ENCODE measurements at places on chromosomes 3 and 15. TPM values are rescaled to one million over a fixed set of nuclear protein-coding genes. Genes with fewer than 3 reads are reported as not detected.

DNA sequence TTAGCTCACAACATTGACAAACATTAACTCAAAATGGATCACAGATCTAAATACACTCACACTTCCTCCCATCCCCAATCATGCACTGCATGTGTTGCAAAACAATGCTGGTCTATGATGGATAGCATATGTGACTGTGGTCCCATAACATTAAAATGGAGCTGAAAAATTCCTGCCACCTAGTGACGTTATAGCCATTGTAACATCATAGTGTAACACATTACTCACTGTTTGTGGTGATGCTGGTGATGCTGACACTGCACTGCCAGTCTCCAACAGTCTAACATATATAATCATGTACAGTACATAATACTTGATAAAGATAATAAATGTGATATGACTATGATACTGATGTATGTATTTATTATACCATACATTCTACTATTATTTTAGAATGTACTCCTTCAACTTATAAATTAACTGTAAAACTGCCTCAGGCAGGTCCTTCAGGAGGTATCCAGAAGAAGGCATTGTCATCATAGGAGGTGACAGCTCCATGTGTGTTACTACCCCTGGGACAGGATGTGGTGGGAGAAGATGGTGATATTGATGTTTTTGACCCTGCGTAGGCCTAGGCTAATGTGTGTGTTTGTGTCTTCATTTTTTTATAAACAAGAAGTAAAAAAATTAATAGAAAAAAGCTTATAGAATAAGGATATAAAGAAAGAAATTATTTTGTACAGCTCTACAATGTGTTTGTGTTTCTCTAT, 41.3 kb downstream of the TXNRD3 start:
- DNase-seq, result peak; percentile 1

- no peak for DNase-seq
These were observed 783.6 kb downstream of the PDCD6IP start for GRCh38 chr3:34582055-34582454.

Gene DIPK2A
- 48.0 TPM for total RNA-seq

DNA sequence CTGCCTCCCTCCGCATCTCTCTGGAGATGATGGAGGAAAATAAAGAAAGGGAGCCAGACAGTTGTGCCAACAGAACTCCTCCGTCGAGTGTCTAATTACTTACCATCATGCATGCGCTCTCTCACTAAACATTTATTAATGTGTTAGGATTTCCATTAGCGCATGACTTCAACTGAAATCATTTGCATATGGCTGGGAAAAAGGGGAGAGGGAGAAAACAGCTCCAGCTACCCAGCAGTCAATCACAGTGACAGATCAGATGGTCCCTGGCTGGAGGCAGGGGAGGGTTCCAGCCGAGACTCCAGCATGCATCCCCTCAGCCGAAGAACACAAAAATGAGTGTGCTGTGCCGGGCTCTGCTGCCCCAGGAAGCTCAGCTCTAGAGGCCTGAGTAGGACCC, 6.8 kb upstream of the RHO start:
- no peak for DNase-seq

DNA sequence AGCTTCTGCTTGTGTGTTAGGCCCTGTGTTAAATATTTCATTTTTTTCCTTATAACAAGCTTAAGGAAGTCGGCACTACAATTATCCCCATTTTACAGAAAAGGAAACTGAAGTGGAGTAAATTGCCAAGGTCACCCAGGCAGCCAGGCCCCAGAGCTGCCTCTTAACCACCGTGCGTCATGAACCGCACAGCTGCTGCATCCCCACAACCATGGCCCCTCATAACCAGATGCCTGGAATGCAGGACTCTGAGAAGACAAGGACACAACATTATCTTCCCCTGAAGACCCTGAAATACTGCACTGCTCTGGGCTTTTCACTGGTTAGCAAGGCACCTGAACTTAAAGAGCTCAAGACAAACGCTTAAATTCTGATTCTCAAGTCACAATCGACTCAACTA, 14.6 kb downstream of the LRIG1 start:
- DNase-seq, result peak; percentile 63

Gene CYP1A2
- total RNA-seq, result not detected

DNA sequence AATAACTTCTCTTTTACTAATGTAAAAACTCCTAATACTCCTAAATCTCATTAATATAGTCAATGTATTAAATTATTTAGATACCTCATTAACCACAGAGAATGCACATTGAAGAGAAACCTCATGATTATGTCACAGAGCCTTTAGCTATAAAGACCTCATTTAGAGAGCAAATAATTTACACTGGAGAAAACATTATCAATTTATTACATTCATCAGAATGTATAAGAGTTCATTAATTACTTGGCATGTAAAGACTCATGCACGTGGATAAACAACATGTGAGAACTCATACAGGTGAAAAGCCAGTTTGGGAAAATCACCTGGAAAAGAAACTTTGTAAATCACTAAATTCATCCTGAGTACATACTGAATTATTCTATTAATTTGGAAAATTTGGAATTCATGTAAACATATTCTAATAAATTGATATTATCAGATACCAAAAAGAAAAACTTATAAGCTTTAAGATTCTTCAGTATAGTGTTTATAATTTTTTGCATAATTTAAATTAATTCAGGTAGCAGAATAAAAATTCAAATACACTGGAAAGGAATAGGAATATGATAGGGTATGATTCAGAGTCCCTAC, 22.9 kb upstream of the WNT7A start:
- no peak for DNase-seq

GRCh38 chr15:101349047-101349951, 54.3 kb upstream of the SNRPA1 start:
- no peak for DNase-seq

DNA sequence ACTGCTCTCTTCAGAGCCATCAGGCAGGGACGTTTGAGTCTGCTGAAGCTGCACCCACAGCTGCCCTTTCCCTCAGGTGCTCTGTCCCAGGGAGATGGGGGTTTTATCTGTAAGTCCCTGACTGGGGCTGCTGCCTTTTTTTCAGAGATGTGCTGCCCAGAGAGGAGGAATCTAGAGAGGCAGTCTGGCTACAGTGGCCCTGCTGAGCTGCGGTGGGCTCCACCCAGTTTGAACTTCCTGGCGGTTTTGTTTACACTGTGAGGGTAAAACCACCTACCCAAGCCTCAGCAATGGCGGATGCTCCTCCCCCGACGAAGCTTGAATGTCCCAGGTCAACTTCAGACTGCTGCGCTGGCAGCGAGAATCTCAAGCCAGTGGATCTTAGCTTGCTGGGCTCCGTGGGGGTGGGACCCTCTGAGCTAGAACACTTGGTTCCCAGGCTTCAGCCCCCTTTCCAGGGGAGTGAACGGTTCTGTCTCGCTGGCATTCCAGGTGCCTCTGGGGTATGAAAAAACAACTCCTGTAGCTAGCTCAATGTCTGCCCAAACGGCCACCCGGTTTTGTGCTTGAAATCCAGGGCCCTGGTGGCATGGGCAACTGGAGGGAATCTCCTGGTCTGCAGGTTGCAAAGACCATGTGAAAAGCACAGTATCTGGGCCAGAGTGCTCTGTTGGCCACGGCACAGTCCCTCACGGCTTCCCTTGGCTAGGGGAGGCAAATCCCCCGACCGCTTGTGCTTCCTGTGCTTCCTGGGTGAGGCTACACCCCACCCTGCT, 21.1 kb upstream of the ST6GAL1 start:
- DNase-seq, result no peak

GRCh38 chr3:104992676-104993075, 374.0 kb upstream of the ALCAM start:
- no peak for DNase-seq

Gene TRIM42
- not detected for total RNA-seq

Gene GALNT15
- 5.5 TPM for total RNA-seq

- DNase-seq, result peak; percentile 59
These were observed 95.0 kb upstream of the LIMD1 start for GRCh38 chr3:45499529-45499928.

Gene GOLGA6L10
- total RNA-seq, result 4.1 TPM

Gene RBM15B
- 19.0 TPM for total RNA-seq

DNA sequence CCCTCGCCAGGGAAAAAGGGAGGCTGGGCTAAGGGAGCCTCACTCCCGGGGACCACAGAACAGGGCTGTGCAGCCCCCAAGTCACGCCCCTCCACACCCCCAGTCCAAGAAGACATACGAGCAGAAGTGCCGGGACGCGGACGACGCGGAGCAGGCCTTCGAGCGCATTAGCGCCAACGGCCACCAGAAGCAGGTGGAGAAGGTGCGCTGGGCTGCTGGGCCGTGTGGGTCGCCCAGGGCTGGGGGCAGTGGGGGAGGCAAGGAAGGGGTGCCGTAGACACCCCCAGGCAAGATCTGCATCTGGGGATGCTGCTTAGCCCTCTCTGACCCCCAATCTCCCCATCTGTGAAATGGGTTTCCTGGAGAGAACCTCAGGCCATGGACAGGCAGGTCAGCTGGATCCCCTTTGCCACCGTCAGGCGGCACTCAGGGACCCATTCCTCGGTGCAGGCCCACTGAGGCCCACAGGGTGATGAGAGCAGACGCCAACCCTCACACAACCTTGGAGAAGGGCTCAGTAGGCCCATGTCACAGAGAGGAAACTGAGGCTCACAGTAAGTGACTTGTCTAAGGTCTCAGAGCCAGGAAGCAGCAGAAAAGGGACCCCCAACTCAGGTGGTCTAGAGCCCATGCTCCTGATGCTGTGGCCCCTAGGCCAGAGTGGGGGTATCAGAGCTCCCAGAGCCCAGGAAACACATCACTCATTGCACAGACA, 33.7 kb downstream of the PSTPIP1 start:
- DNase-seq, result no peak

Gene CPNE9
- total RNA-seq, result not detected

Gene DOCK3
- total RNA-seq, result 0.51 TPM

DNA sequence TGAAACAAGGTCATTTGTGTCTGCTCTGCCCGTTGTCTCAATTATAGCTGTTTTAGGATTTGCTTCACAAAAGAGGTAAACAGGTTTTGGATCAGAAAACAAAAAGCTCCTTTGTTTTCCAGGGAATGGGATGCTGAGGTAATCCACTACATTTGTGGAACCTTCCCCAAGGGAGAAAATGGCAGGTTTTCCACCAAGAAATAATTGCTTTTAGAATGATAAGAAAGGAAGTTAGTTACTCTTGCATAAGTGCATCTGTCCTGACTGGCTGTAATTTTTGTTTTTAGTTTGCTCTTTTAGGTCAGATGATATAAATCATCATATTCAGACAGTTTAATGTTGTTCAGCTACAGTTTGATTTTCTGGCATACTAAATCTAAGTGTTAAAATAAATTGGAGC, 198.5 kb upstream of the COL8A1 start:
- peak; percentile 24 for DNase-seq

GRCh38 chr3:37466660-37467359, 292.4 kb upstream of the LRRFIP2 start:
- DNase-seq, result peak; percentile 42

DNA sequence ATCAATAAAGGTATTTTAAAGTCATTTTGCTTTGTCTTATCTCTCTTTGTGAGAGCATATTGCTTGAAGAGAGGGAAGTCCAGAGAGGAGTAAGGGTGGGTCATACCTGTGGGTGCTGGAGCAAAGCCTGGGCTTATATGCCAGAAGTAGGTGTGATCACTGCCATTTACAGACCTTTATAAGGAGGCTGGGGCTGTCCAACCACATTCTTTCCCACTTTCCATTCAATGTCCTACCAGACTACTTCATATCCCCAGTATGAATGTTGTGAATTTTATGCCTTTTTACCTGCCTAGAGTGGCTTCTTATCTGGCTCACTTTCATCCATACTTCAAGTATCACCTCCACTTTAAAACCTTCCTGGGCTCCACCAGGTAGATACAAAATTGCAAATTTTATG, 39.4 kb upstream of the ST6GAL1 start:
- no peak for DNase-seq

Gene CD86
- 2.5 TPM for total RNA-seq

DNA sequence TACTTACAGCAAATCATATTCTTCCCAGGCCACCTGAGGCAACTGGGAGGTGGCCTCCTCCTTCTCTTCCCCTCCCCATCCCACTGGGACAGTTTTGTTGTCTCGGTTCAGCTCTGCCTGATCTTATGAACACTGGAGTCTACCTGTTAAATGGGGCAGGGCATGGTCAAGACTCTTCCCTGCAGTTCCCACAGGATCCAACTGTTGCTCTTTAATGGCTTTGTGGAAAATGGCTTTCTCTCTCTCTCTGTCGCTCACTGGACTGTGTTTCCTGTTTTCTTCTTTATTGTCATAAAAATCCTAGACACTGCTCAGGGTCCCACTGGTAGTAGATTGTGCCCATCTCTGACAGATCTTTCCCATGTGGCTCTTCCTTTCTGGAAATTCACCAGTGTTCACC, 40.2 kb downstream of the SLC27A2 start:
- DNase-seq, result no peak

GRCh38 chr15:26970712-26971210, at the start of gene GABRG3:
TSS of gene GABRG3 (plus strand) at chr15:26971181.
- peak; percentile 57 for DNase-seq

Gene PODXL2
- 9.2 TPM for total RNA-seq

DNA sequence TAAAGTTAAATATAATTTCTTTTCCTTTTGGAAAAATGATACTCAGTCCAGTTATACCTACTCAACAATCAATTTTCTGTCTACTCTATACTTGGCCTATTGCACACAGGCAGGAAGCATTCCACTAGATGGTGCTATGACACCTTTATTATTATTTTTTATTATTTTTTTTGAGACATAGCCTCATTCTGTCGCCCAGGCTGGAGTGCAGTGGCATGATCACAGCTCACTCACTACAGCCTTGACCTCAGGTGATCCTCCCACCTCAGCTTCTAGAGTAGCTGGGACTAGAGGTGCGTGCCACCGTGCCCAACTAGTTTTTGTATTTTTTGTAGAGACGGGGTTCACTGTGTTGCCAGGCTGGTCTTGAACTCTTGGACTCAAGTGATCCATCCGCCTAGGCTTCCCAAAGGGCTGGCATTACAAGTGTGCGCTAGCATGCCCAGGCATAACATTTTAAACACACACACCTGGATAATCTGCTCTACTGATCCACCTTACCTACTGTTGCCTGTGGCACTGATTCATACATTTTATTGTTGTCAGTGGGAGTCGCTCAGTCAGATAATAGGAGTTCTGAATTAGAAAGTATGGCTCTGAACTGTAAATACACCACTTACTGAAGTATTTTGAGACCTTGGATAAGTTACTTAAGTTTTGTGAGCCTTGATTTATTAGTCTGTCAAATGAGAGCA, 56.2 kb downstream of the EIF3J start:
- peak; percentile 15 for DNase-seq

DNA sequence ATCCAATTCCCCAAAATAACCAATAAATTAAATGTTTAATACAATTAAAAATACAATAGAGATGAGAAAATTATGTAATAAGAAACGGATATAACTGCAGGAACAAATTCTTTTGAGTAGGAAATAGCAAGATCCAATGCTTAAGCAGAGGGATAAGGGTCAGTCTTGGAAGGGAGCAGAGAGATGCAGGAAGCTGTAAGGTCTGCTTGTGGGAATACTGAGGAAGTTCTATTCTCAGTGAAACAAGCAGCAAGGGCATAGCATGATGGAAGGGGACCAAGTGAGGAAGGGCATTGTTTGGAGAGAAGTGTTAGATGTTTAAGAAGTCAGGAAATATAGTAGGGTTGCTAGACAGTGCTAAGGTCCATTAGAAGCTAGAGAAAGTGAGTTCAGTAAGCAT, 409.0 kb downstream of the TBC1D5 start:
- no peak for DNase-seq

Measured in tongue (tissue), 3 donors.